ENCODE measurements at places on chromosomes 4 and X.

DNA sequence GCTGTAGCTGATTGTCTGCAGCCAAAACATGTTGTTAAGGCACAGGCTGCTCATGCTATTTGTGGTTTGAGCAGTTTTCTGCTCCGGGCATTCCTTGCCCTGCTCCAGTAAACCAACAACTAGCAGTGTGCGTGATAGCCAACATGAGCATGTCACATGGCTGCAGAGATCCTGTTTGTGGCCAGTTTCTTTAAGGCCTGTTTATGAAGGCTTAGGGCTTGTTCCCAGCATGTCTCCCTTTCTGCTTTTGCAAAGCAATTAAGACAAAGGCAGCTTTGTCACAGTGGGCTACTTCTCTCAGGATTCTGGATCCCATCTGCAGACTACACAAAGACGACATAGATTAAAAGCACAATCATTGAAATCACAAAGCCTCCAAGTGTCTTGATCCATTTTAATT lies 160.5 kb downstream of the ZNF518B start:
- no peak for DNase-seq

DNA sequence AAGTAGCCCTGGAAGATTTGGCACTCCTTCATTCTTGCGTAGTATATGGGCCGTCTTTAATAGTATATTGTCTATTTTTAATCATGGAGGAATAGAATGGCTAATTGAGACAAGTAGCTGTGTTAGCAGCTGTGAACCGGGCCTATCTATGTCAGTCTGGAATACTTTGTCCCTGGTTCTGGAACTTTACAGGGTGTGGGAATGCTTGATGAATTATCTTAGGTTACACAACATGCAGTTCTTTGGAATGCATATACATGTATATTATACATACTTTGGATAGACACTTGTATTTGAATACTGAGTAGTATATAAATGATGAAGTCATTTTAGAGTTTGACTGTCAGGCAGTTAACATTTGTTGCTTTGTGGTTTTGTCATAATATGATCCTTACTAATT lies 37.4 kb downstream of the PDLIM5 start:
- DNase-seq, result no peak

DNA sequence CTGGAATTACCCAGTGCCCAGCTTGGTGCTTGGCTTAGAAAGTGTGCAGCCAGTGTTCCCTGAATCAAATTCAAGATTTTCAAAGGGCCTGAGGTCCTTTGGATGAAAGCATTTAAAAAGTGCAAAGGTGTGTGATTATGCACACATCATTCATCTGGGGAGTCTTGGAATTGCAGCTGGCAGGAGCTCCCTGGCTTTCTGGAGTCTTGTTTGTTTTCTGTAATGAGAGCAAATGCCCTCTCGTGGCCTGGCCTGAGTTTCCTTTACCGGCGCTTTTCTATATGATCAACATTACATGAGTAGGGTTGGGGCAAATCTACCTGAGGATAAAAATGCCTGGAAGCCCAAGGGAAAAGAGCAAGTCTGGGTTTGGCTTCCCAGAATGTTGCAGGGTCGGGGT lies 24.6 kb upstream of the SORCS2 start:
- no peak for DNase-seq

DNA sequence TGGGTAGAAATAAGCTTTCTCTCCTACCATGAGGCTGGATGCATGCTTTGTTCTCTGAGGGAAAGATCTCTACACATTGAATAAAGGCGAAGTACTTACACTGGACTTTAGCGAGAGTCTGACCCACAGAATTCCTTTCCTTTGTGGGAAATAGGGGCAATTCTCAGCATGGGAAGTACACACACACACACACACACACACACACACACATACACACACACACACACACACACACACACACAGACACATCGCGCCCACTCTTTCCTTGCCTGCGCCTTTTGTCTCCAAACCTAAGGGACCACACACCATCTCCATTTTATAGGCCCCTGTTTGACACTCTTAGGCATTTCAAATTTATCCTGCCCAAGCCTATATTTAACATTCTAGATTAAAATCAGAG lies 83.8 kb downstream of the LUZP4 start:
- no peak for DNase-seq

Measured in CD8-positive, alpha-beta memory T cell (primary cell).